NCI-H187 treated with DMSO at 0.1 percent for 48 hours (cell line): ENCODE measurements at places on chromosomes 1 and 21.
A peak's percentile ranks its signal among the peaks of the same experiment; 100 is the strongest.

DNA sequence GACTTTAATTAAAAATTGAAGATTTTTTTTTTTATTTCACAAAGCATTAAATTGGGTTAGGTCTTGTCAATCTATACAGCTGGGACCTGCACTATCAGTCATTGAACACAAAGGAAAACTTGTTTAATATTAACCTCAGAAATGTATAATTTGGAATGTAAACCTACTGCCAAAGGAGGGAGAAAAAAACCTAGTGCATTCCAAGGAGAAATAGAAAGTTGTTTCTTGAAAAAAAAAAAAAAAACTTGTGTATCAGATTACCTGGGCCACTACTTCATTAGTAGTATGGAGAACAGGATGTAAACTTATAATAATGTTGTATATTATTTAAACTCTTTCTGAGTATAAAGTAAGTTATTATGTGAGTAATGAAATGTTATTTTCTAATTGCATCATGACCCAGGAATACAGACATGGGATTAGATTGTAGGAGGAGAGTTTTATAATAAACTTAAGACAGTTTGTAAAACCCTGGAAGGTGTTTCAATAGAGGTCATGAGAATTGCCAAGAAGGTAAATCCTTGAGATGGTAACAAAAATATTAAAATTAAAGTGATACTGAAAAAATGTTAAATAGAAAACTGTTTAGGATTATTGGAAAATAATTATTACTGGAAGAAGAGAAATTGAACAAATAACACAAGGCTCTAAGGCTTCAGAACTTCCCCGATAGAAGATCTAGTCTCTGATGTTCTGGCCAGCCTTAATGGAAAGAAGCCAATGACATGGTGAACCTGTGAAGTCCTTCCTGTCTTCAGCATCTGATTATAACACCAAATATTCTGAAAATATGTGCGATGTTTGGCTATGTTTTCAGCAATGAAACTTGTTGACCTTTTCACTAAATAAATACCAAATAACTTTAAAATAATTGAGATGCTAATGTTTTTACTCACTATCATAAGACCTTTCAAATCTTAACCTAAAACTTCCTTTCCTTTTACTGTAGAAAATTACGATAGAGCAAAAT, 412.8 kb upstream of the LYPLAL1 start:
- DNase-seq = no peak

DNA sequence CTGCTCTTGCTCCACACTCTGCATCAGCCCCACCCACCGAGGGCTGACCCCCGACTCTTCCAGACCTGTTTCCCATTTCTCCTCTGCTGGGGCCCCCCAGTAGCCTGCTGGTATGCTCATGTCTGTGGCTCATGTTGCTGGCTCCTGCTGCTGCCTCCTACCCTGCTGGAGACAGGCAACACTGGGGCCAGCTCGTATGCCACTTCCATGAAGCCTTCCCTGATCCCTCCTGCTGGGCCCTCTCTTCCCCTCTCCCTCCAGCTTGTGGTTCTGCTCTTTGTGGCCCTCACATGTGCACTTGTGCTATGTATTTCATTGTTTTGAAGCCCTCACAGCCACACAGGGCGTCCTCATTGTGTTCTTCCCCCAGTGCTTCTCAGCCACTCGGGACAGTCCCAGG, 40.5 kb downstream of the CNN3 start:
- DNase-seq = no peak

GRCh38 chr1:204478921-204479320, 15.7 kb downstream of the PIK3C2B start:
- no peak for DNase-seq

- DNase-seq = no peak
Observed at GRCh38 chr1:224378855-224379631, 22.4 kb downstream of the CNIH4 start.

DNA sequence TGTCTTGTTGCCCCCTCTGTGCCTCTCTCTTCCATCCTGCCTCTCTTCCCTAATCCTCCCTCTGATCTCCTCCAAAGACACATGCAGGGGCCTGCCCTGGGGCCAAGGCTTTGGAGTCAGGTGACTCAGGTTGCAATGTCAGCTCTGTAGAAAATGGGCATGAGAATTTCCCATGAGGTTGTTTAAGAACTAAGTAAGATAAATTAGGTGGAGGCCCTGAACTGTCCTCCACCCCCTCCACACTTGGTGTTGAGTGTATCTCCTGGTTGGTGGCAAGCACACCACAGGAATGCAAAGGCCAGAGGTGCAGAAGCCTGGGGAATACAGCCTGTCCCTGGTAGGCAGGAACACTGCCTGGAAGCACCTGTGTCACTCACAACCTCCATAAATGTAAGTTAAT, 63.9 kb upstream of the GRIK3 start:
- DNase-seq = no peak

GRCh38 chr1:116667575-116668105, at the start of gene IGSF3:
IGSF3 (minus strand) TSS chr1:116667733; CDS start chr1:116666326, 1,407 bp downstream.
- DNase-seq = no peak

DNA sequence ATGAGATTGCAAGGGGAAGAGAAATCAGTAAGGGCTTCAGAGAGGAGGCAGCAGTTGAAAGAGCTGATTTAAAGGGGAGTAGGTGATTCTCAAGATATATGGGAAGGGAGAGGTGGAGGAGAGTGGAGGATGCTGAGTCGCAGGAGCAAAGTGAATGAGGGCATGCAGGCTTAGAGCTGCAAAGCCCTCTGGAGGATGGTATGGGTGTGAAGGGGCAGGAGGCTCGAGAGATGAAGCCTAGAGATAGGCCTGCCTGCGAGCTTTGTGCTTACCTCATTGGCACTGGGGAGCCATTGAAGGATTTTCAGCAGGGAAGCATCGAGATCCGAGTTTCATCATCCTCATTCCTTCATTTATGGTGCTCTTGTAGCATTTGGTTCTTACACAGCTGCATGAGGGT, 15.8 kb upstream of the SH2D2A start:
- DNase-seq = no peak

DNA sequence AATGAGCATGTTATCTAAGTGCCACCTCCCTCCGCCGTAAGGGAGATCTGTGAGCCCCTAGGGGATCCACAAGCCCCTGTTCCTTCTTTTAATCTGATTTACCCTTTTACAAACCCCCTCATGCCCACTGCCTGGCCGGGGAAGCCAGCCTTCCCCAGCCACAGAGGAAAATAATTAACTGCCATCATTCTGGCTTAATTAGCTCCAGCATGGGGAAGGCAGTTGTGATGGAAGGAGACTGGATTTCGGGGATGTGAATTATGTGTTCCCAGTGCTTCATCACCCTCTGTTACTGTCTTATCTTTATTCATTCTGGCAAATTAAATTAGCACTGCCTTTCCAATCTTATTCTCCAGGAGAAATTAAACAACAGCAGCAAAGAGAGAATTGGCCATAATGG, 135.8 kb downstream of the PTPRU start:
- DNase-seq = no peak

DNA sequence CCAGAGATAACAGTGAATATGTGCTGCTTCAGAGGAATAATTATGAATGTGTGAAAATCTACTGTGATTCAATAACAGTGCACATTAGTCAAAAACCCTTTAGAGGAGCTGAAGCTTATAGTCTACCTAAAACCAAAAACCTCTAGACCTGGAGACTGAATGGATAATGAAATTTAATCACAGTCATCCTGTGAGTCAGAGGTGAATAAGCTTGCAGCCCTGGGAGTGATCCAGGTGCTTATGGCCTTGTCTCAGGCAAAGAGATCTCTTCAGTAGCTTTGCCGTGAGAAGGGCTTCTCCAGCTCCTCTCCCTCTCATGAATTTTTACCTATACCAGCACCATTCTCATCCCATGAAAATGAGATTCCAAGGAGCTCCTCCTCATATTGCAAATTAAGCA, 81.3 kb upstream of the RGS4 start:
- DNase-seq = peak; percentile 63

- DNase-seq = no peak
Observed at GRCh38 chr21:32338209-32338921, 39.7 kb downstream of the MRAP start.

DNA sequence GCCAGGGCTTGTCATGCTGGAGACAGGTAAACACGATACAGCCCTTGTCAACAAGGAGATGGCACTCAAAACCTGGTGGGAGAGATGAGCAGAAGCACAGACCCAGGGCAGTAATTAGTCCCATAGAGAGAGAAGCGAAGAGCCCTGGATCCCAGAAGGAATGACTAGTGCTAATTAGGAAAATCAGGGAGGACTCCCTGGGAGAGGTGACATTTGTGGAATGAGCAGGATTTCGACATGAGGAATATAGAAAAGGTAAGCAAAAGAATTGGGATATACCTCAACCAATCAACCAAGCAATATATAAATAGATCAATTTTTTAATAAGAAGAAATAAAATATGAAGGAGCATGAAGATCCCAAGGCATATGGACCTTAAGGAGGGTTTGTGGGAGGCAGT, 98.5 kb upstream of the GJB5 start:
- no peak for DNase-seq

- no peak for DNase-seq
Observed at GRCh38 chr1:226748306-226748705, 9.2 kb upstream of the ITPKB start.

- DNase-seq = no peak
Observed at GRCh38 chr1:115331558-115332331, 6.3 kb downstream of the NGF start.

DNA sequence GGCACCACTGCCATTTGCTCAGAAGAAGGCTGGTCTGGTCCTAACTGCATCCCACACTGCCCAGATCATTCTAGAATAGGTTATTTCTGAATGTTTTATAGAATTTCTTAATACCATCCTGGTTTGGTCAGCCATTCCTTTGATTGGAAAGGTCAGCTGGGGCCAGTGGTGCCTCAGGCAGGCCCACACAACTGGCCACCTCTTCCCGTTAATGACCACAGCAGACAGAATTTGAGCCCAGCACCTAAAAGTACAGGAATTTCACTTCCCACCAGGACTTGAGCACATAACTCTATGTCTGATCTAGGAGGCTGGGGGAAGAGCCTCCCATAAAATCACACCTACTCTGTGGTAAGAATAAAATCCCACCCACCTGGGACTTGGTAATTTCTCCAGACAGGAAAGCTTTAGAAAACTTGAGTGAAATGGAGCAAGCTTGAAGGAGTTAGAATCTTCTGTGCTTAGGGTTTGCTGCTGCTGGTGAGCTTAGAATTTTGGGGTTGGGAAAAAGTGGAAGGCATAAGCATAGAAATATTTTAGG, 6.6 kb upstream of the PLA2G2C start:
- DNase-seq = no peak

- DNase-seq = no peak
Observed at GRCh38 chr1:226639631-226640061, 91.1 kb downstream of the STUM start.

- no peak for DNase-seq
Observed at GRCh38 chr1:32948905-32949304, 15.7 kb downstream of the RNF19B start.

DNA sequence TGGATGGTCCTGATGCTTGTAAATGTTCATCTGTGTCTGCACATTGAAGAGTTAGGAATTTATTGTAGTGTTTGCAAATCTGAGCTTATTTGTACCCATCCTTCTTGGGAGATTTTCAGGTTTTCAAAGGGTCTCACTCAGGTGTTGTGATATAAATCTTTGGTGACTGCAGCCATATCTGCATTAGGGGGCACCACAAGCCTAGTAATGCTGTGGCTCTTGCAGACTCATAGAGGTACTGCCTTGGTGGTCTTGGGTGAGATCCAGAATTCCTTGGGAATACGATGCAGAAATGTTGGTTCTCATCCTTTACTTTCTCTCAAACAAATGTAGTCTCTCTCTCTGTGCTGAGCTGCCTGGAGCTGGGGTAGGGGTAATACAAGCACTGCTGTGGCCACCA, 405.9 kb downstream of the TTLL7 start:
- no peak for DNase-seq

DNA sequence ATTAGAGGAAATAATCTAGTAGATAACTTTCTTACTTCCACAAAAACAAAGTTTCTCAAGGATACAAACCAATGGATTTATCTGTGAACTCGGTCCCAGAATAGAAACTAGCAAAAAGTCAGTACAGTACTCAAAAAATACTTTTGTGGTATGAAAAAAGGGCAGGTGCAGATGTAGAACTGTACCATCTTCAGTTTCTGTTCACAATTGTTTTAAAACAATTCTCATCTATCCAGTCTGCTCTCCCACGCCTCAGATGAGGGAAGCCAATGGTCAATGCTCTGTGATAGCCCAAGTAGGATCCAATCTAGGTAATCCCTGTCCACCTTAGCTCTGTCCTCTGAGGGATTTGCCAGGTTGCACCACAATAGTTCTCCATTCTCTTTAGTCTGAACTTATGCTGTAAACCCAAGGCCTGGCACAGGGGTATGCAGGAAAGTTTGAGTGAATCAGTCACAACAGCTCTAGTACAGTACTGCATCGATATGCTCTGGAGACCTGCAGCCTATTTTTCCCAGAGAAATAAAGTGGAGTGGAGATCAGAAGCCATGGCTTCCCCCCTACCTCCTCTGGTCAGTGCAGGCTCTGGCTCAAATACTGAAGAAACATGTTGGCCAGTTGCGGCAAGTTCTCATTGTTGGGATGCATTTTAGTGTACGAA, 1.4 kb downstream of the KTI12 start:
- no peak for DNase-seq

- DNase-seq = no peak
Observed at GRCh38 chr1:59697150-59697800, 117.5 kb upstream of the HOOK1 start.

- DNase-seq = no peak
Observed at GRCh38 chr1:226762988-226763904, 24.2 kb upstream of the ITPKB start.

DNA sequence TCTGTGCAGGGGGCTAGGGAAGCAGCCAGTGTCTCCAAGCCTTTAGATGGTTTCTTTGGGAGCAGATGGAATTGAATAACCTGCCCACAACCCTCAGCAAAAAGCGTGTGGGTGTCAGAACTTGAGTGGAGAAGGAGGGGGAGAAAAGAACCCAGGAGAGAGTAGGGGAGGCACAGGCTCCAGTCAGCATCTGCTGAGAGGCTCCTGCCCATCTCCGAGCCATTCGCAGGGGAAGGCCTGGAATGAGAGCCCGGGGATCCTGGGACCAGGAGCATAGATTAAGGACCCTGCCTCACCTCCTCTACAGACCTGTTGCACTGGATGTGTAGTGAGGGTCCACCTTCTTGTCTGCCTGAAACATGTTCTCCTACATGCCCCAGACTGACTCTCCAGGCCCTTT, 16.3 kb downstream of the TMEM81 start:
- no peak for DNase-seq

DNA sequence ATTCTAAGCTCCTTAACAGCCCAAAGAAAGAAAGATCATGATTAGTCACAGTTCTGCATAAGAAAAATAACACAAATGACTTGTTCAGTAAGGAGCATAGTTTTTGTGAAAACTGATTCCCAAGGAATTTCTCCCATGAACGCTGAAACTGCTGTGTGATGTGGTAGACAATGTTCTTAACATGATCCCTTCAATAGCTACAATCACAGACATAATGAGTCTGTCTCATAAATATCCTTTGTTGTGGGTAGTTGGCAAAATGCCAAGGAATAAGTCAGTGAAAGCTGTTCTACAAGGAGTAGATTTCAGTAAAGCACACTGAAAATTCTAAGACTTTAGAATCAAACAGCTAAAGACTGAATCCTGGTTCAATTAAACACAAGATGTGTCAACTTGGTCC, 404.8 kb downstream of the HLX start:
- no peak for DNase-seq
